Fibroblast of skin of abdomen (primary cell): ENCODE measurements at places on chromosomes 5 and 9.

GRCh38 chr9:71308454-71308853 lies 187.0 kb upstream of the TRPM3 start:
- no peak for DNase-seq

GRCh38 chr9:97830884-97831829 lies 21.9 kb upstream of the FOXE1 start:
- no peak for DNase-seq

GRCh38 chr9:134880484-134881312 lies at the start of gene FCN2:
Gene FCN2, plus strand, starts transcription at chr9:134880810. Its CDS starts 12 bp downstream, at chr9:134880822.
- no peak for DNase-seq

DNA sequence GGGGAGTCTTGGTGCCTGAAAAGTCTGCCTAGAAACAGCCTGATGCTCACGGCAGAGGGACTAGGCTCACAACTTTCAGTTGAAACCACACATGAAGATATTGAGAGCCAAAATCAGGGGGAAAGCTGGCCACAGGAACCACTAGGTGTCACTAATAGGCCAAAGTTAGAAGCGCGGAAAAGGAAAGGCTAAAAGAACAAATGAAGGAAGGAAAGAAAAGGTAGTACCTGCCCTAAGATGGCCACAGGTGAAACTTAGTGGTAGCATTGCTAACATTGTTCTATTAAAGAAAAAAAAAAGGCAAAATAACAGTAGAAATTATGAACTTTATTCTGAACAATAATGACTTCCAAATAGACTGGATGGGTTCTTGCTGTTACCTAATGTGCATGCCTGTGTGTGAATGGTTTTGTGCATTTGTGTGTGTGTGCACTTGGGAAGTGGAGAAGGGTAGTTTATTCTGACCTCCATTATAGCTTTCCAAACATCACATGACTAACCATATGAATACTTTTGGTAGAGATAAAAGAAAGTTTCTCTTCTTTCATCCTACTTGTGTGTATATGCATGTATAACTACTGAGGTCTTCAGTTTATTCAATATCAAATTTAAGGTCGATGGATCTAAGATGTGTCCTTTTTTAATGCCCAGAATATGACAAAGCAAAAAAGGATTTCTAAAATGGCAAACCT lies 2.1 kb upstream of the RFESD start:
- DNase-seq: peak; percentile 50

DNA sequence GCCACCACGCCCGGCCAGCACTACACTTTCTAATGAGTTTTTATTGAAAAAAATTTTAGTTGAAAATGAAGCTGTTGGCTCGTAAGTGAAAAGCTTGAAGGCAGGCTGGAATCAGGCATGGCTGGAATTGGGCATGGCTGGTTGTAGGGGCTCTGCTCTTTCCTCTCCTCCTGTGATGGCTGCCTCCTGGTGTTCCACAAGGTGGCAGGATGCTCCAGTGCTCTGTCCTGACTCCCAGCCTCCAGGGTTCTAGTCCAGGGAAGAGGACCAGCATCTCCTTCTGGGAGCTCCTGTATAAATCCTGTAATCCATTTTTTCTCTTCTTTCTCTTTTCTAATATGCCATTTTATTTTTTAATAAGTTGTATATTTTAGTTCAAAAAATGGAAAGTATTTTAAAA lies 57.2 kb upstream of the DHFR start:
- peak; percentile 36 for DNase-seq

GRCh38 chr5:133679534-133679933 lies 67.2 kb upstream of the FSTL4 start:
- DNase-seq: no peak

DNA sequence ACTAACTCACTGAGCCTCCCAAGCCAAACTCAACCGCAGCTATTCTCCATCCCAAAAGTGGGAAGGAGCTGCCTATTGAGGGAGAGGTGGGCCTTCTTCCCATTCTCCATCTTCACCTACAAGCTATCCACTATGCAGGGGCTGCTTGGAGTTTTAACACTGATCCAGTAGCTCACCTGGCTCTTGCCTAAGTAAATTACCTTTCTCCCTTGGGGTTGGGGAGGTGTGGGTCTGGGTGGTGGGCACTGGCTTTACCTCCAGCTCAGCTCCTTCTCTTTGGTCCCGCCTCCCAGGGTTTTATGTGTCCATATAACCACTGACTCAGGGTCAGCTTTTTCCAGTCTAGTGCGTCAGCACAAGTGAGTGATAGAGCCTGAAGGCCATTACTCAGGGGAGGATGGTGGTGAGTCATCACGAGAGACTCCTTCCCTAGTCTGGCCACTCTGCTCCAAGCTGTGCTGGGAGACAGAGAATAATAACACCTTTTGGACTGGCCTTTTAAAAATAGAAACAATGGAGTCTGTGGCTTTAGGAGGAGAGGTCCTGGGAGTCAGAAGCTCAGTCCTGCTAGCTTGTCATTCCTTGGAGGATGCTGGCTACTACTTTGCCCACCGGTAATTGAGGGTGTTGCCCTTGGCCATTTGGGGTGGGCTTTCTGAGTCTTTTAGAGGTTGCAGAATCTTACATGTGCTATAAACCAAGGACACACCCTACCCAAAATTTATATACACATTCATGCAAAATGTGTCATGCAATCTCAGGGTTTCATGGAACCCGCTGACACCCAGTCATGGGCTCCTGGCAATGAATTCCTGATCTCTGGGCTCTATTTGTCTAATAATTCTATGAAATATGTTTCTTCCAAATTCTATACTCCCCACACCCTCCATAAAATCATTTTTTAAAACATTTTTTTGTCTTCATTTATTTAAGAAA lies 35.6 kb upstream of the ATP6V1G1 start:
- DNase-seq: peak; percentile 97

GRCh38 chr9:94002316-94003140 lies 47.4 kb upstream of the BARX1 start:
- peak; percentile 35 for DNase-seq

DNA sequence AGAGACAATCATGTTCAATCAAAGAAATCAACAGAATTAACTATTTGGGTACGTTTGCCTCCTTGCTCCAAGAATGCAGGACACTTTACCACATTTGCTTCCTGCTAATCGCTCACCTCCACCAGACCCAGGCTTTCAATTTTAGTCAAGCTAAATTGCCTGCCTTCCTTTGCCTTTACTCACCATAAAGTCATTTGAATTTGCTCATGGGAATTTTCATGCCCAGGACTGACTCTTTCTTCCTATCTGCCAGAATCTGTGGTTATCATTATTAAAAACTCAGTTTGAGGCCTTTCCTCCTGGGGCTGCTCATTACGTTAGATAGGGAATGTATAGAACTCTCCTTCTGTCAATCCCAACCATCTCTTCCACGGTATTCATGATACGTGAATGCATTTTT lies 1935.3 kb upstream of the WWC1 start:
- no peak for DNase-seq

GRCh38 chr9:124309667-124310084 lies 51.9 kb downstream of the NEK6 start:
- peak; percentile 95 for DNase-seq

DNA sequence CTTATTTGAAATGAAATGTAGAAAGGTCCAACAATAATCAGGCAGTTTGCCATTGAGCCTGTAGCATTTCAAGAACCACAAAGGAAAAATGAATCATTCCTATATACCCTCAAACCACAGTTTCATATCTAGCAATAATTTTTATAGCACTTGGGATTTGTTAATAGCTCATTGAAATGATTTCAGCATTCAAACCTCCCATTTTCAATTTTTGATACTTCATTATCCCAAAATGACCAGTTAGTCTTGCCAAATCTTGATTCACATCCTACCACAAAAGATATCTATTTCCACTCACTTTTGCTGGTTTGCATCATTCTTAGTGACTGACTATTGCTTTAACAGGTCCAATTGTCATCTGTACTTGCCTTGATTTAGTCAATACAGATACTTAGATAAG lies 790.1 kb downstream of the TLE1 start:
- peak; percentile 77 for DNase-seq

GRCh38 chr5:67537439-67538148 lies 341.0 kb upstream of the CD180 start:
- no peak for DNase-seq

DNA sequence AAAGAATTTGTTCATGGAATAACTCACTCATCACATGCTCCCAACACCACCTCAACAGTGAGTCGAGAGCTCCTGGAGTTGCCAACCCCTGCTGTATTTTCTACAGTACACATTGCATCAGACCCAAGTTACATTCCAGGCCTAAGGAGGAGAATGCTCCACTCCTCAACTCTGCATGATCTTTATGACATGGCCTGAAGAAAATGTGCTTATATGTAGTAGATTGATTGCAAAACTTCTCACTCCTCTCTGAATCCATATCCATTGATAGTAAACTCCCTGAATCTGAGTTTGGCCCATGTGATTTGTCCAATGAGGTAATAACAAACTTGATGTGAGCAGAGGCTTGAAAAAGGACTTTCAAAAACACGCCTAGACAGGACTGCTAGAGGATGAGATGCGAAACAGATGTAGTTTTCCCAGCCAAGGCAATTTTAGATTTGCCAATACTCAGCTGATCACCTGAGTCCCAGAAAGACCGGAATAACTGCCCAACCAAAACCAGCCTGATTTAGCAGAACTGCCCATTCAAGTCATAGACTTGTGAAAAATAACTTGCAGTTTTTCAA lies 29.0 kb upstream of the PAPPA start:
- DNase-seq: peak; percentile 83

DNA sequence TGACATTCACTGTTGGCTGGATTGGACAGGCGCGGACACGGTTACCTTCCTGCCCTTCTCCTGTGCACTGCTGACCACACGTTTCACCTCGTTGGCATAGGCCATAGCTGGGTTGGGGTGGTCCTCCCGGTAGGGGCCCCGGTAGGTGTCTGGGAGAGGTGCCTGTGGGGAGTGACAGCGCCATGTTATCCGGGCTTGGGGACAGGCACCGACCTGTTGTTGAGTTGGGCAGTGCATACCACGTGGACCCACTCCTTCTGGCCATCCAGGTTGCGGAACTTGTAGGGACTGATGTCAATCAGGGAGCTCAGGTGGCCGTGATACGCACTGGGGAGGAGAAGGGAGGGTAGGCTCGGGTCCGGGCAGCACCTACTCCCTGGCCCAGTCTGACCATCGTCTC lies 8.2 kb downstream of the PHYKPL start:
- DNase-seq: no peak

GRCh38 chr5:107425541-107426031 lies 245.2 kb downstream of the EFNA5 start:
- DNase-seq: peak; percentile 75

DNA sequence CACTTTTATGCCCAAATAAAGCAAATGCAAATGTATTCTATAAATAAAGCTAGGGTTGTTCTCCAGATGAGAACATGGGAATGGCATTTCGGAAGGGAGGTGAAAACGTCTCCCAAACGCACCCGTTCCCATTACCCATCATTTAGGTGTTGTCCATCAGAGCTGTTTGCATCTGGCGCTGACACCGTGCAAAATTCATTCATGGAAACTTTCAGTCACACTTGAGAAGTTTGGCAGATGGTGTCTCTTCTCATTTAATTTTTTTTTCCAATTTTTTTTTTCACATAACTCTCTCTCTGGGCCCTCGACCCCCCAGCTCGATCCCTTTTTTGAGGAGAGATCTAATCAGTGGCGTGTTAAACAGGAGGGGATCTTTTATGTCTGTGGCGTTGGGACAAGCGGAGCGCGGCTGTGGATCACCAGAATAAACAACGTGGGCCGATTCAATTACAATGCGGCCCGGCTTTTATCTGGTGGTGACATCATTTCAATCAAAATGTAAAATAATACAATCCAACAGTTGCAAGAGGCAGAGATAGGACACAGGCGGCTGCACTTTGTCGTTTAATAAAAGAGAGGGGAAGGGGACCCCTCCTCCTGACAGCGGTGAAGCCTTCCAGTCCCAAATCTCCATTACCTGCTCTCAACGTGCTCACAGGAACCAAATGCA lies 246.1 kb upstream of the IRX4 start:
- DNase-seq: no peak

- no peak for DNase-seq
Measured at GRCh38 chr9:33919276-33919897, 102.4 kb downstream of the UBE2R2 start.

- DNase-seq: no peak
Measured at GRCh38 chr9:79501546-79501945, 70.2 kb upstream of the TLE4 start.

DNA sequence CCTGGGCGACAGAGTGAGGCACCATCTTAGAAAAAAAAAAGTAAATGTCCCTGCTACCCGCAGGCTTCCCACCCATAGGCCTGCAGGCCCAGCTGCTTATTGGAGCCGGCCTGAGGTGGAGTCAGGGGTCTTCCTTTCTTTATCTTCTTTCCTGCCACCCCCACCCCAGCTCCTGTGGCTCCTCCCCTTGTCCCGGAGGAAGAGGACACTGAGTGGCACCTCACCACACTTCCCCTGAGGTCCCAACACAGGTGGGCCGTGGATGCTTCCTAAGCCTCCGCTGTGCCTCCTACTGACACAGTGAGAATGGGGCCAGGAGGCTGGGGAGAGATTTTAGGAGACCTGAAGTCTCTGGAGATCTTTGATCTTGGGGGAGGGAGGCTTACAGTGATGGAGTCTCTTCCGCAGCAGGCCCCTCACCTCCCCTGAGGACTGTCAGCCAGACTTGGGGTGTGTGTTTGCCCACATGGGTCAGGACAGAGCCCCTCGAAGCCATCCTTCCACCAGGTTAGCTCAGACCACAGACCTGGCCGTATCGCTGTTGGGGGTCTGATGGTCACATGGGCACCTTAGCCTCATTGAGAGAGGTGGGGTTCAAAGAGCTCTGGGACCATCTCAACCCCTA lies 135.4 kb upstream of the IER5L start:
- no peak for DNase-seq

DNA sequence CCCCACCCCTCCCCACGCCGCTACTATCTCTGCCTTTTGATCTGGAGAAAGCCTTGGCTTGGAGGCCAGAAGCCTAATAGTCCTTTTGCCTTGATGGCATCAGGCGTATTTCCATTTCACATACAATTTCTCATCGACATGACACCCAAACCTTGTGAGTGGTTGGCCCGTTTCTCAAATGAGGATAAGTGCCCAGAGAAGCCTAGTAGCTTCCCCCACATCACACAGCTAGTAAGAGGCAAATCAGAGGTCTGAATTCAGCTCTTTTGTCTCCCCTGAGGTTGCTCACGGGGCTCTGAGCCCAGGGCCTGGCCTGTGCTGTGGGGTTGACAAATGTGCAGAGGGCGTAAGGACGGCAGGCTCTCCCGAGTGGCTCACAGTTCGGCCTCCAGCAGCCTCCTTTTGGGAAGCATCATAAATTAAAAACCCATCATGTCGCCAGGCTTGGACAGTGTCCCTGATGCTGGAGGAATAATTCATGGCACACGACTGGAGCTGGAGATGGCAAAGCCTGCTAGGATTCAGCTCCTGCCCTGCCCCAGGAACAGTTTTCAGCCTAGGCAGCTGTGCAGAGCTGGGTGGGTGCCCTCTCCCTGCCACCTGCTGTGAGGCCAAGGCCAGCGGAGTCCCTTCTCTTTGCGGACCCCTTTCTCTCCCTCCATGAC lies 263.8 kb downstream of the NSG2 start:
- no peak for DNase-seq
